ENCODE measurements at places on chromosomes 13 and 19.
A peak's percentile ranks its signal among the peaks of the same experiment; 100 is the strongest.

DNA sequence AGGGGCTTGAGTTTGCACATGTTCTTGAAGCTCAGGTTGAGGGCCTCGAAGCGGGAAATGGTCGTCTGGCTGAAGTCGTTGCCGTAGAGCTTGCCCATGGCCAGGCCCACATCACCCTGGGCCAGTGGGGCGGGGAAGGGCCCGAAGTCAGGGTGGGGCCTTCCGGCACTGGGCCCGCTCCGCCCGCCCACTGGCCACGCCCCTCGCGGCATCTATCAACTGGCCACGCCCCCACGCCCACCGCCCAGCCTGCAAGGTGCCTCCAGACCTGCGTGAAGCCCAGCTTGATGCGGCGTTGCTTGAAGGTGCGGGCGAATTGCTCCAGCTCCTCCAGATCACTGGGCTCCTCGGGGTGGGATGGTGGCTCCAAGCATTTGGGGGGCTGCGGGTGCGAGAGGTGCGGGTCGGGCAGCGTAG is 19.9 kb downstream of the ZNF574 start:
- no peak for DNase-seq

DNA sequence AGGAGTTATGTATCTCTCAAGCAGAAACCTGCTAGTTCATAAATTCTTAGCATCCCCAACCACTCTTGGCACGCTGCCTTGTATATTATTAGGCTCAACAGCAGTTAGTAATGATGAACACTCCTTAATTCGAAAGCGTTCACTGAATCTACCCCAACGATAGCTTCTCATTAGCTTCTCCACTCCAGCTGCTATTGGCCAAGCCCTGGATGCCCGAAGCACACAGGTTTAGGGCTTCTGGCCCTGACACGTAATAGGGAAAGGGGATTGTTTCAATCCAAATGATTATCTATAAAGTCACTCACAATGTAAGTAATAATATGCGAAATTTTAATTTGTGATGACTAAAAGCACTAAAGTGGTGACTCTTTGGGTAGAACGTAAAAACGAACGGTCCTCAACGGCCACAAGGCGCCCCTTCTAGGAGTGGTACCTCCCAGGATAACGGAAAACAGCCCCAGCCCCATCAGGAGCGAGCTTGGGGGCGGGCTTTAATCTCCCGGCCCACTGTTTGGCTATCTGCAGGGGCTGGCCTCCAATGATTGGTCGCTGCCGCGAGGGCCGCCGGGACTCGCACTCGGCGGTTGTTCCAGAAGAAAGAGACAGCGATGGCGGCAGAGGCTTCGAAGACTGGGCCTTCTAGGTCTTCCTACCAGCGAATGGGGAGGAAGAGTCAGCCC is at the start of gene RNF17:
Gene RNF17 (plus strand): TSS at position 574 of the 680 bp plus-strand sequence. CDS start 35 bp downstream, at position 609.
- DNase-seq, result no peak

DNA sequence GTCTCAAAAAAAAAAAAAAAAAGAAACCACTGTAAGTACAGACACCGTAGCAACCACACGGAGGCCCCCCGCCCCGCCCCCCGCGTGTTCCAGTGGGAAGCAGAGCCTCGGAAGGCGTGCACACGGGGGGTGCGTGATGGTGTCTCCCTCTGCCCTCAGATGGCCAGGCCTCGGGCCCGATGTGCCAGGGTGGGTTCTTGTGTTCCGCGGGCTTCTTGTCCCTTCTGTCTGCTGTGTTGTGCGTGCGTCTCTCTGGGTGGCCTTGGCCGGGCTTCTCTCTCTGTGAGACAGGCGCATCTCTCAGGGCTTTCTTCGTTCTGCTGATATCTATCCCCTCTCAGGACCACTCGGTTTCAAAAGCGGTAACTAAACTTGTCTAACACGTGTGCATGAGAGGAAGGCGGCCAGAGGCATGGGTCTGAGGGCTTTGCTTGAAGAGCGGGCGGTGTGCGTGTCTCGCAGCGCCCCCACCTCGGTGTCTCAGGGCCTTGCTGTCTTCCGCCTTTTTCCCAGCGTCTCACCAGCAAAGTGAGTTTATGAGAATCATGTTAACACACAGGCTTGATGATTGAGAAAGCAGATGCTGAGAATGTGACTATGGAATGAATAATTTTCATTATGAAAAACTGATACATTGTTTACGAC is 12.6 kb downstream of the ATP11A start:
- DNase-seq, result no peak

GRCh38 chr19:47414469-47414868 is 4.9 kb downstream of the MEIS3 start:
- peak; percentile 23 for DNase-seq

DNA sequence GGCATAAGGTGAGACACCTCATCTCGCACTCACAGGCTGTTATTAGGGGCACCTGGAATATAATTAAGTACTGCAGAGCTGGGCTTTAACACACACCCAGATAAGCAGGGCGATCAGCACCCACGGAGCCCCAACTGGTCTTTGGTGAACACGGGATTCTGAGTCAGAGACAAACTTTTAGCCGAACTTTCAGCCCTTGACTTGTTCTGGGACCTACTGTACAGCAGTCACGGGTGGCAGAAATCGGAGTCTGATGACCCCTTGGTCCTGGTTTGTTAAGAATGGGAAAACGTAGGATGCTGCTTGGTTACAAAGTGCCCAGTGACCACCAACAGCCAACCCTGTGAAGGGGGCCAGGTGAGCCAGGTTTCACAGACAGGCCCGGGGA is 9.0 kb downstream of the SH3GL1 start:
- DNase-seq, result no peak

- no peak for DNase-seq
These were observed 25.3 kb upstream of the ZNF14 start for GRCh38 chr19:19758164-19758563.

DNA sequence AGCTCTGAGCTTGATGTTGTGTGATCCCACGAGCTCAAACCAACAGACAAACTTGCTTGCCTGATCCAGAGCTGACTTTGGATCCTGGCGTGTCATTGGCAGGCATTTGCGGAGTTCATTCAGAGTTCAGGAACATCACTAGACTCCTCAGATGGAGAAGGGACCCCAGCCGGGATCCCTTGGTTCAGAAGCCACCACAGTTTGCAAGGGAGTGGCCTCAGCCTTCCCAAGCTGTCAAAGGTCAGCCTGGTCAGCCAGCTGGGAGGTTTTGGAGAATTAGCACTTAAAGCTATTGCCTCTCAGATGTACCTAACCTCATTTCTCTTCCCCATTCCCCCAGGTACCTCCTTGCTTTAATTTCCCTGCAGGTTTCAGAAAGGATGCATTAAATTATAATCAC is 208.8 kb upstream of the SOX21 start:
- DNase-seq, result no peak

DNA sequence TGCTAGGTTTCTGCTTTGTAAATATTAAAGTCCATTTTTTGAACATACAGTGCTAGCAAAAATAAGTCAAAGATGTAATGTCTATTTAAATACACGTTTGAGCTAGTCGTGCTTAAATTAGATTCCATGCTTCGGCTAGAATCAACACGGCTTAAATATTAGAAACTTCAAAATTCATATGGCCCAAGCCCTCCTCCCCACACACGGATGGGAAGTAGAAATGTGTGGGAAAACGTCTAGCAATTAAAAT is 816 bp upstream of the KLF5 start:
- no peak for DNase-seq

DNA sequence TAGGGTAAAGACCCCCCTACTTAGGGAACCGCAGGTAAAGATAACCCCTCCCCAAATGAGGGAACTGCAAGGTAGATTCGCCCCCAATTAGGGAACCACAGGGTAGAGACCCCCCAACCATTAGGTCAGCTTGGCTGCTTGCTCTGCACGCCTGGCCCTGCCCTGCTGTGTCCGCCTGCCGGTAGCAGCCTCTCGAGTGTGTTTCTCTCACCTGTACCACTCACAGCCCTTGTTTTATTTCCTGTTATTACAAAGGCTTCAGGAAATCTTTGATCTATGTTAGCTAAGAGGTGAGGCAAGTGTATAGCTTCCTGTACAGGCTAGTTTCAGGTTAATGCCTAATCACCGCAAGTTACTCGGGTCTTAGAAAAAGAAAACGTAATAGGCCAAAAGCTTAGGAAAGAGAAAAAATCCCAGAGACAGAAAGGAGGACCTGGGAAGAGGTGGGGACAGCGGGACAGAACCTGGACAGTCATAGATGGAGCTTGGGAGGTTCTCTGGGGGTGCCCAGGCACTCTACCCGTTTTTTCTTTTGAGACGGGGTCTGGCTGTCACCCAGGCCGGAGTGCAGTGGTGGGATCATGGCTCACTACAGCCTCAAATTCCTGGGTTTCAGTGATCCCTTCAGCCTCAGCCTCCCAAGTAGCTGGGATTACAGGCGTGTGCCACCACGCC is 23.1 kb upstream of the EIF3G start:
- DNase-seq, result no peak

DNA sequence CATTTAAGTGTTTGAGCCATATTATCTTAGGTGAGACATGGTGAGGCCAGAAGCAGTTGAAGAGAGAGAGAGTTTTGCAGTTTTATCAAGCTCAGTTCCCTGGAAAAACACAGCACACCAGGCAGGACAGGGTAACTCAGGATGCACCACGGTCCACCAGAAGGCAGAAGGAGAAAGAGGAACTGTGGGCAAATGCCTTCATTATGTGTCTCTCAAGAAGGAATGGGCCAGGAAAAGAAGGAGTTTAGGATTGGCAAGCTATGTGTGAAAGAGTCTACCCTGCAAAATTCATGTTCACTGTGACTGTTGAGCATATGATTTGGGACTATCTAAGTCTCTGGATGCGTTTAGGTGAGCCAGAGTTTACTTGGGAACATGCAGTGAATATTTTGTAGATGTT is 934.5 kb upstream of the MIR17HG start:
- DNase-seq, result no peak

- no peak for DNase-seq
These were observed 31.8 kb downstream of the TFDP1 start for GRCh38 chr13:113616281-113616906.

DNA sequence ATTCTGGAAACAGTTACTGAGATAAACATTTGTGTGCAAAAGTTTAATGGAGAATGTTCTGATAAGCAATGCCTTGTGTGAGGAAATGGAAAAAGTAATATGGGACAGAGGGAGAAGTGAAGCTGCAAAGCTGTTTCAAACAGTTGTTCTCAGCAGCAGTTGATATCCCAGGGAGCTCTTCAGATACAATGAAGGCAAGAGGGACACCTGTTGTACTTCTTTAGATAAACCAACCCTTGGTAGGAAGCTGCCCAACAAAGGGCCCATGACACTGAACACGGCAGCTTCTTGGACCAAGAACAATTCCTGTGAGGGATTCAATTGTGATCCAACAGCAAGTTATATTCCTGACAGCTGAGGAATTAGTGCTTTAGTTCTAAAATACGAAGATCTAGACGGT is 894.3 kb upstream of the PCDH20 start:
- no peak for DNase-seq

DNA sequence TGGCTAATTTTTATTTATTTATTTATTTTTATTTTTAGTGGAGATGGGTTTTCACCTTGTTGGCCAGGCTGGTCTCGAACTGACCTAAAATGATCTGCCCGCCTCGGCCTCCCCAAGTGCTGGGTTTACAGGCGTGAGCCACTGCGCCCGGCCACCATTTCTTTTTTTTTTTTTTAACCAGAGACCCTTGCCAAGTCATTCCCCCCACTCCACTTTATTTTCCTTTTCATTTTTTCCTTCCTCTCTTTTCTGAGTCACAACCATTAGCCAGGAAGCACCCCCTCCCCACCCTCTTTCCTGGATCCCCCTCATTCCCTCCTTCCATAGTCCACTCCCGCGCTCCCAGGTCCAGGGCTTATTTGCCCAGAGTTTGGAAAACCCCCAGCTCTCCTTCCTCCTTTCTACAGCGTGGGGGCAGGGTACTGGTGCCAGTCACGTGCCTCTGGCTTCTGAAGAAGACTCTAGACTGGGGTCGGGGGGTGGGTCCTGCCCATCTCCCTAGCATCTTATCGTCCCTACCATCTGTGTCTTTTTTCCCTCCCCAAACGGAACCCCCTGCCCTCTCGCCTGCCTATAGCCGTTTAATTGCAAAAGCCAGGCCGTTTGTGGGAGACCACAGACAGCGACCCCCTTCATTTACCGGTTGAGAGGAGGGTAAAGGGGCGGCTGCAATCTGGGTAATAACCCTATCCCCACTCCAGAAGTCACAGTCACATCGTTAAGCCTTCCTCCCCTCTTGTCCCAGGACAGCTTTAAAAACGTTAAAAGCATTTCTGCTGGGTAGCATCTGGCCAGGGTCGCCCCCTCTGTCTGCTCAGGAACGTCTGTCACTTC is 1.1 kb upstream of the CALR start:
- DNase-seq, result peak; percentile 76

GRCh38 chr13:20990910-20991525 is 70.4 kb downstream of the LATS2 start:
- peak; percentile 11 for DNase-seq

DNA sequence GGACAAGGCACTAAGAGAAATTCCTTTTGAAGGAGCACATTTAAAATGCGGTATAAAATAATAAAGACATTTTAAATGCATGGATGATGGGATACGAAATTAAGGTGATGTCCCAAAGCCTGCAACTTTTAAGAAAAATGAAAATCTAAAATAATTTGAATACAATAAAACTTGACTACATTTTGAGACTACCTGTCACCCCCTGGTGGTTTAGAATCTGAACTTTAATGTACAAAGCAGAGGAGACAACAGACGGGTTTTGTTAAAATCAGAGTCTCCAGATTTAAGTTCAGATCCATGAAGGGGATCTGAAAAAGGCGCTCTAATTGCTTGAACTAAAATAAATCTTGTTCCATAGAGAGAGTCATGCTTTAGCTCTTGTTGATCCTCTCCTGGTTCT is 1129.3 kb upstream of the PCDH20 start:
- no peak for DNase-seq

DNA sequence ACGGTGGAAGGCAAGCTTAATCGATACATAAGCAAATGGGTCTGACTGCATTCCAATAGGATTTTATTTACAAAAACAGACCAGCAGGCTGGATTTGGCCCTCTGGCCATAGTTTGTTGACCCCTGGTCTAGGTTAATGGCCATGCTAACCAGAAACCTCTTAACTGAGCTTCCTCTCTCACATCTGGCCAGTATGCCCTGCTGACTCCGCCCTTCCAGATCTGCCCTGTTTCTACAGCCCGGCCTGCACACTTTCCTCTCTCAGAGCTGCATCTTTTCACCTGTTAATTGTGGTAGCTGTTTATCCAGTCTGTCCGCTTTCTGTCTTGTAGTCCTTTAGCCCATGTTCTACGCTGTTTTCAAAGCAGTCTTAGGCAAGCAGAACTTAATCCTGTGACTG is 25.6 kb downstream of the EDNRB start:
- no peak for DNase-seq

DNA sequence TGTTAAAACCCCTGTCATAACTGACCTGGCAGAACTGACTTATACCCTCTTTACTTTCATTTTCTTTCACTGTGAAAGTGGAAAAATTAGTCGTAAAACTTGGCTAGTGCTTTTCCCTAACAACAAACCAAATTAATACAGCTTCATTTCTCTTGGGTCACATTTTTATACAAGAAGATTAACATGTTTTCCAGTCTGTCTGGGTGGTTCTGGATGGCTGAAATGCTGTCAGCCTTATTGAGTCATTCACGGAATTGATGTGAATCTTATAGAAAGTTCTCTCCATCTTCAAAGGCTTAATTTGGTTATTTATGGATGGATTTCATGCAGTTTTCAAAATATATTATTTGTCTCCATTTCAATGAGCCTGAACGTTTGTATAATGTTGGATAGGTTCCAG is 440.0 kb downstream of the KCTD12 start:
- DNase-seq, result no peak

All from erythroblast (primary cell).